ENCODE measurements at places on chromosomes 2 and 18. TPM values are rescaled to one million over a fixed set of nuclear protein-coding genes. Genes with fewer than 3 reads are reported as not detected.

DNA sequence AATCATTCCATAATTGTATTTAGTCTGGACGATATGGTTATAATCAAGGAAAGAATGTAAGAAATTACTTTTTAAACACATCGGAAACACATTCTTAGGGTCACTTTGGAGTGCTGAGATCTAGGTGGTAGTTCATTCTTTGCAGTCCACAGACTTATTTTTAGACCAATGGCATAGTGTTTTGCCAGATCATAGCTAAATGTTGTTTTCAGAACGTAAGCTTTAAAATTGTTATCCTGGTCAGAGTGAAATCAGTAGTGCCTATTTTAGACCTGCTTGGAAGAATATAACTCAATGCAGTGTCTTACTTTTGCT, 4.3 kb downstream of the MYL12A start:
- no peak for DNase-seq

DNA sequence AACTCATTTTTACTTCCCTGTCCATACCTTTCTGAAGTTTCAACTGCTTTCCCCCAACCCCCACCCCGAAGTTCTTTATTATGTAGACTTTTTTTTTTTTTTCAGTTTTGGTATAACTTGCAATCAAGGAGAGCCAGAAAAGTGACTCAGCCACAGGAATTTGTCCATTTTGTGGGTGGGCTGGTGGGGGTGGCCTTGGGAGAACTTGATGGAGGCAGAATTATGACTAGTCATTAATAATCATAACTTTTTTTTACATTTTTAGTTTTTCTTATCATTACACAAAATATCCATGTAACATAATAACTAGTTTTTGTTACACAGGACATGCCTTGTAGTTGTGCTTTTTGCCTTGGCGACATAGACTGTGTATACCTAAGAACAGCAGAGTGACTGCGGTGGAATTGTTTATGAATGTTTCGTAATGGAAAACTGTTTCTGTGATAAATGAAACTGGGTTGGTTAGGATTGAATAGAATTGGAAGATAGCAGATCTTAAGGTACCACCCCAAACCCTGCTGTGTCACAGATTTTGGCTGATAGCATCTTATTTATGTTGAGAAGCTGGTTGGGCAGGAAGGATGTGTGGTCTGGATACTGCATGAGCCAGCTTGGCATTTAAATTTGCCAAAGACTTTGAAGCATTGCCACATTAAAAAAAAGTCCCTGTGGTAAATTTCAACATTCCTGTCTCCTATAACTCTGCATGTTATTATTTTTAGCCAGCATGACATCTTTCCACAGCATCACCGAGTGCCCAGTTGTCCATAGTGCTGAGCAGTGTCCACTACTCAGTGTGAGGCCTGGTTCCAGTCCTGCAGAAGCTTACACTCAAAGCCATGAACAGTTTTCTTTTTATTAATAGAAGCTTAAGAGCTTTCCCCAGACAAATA, 30.7 kb downstream of the LYPD6B start:
- DNase-seq, result peak; percentile 52

DNA sequence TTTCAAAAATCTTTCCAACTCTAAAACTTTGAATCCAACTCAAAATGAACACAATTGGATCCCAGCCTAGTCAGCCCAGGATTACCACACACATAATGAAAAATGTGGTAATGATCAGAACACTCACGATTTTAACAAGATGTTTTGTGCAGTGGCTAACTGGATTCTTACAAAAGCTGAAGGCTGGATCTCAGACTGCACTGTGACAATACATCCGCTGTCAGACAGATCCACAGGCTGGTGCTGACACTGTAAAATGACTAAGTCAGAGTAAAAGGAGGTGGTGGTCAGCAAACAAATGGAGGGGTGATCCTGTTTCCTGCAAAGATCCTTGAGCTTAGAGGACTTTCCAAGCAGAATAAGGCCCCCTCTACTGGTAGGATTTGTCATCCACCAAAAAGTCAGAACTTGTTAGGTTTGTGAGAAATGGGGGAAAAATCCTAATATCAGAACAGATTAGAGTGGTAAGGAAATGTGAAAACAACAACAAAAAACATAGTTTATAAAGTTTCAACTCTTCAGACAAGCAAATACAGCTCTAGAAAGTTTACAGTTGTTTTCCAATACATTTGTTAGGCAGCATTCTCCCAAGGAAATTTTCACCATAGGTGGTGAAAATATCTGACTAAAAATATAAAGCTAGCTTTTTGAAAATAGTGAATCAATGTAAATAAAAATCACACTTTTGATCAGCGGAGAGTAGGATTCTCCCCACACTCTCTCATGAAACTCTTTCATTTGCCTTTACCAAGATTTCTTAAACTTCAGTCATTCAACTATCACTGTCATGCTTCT, 211.9 kb downstream of the AGPS start:
- DNase-seq, result peak; percentile 43

DNA sequence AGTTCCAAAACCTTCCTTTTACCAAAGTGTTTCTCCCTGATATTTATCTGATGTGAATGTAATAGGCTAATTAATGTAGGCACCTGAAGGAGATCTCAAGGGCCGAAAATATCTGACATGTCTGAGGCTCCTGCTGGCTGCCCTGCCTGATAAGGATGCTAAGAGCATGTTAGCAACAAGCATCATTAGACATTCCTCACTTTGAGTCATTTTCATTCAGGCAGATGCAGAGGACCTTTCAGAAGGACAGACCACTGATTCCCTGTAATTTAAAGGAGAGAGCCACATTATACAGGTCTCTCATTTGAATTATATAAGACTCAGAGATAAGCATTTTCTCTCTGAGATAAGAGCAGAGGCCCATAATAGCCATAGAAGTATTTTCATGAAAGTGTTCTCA, 222.4 kb upstream of the NCKAP5 start:
- no peak for DNase-seq

- no peak for DNase-seq
Measured at GRCh38 chr2:134137182-134137611, 116.7 kb upstream of the MGAT5 start.

- DNase-seq, result peak; percentile 43
Measured at GRCh38 chr2:73112026-73112912, 479 bp downstream of the RAB11FIP5 start.

- no peak for DNase-seq
Measured at GRCh38 chr18:7896805-7897518, 329.8 kb downstream of the PTPRM start.

- no peak for DNase-seq
Measured at GRCh38 chr2:101559551-101559950, 84.6 kb upstream of the RFX8 start.

GRCh38 chr18:25595274-25596060, 243.5 kb upstream of the ZNF521 start:
- DNase-seq, result no peak

GRCh38 chr18:41134426-41134825, 820.6 kb upstream of the PIK3C3 start:
- no peak for DNase-seq

The NR4A2 gene
- 4.1 TPM for total RNA-seq

The PDE1A gene
- not detected for total RNA-seq

The DLX1 gene
- 0.18 TPM for total RNA-seq
